ENCODE measurements at places on chromosomes 16 and 17. TPM values are rescaled to one million over a fixed set of nuclear protein-coding genes. Genes with fewer than 3 reads are reported as not detected.

The PRAC2 gene
- total RNA-seq: not detected

DNA sequence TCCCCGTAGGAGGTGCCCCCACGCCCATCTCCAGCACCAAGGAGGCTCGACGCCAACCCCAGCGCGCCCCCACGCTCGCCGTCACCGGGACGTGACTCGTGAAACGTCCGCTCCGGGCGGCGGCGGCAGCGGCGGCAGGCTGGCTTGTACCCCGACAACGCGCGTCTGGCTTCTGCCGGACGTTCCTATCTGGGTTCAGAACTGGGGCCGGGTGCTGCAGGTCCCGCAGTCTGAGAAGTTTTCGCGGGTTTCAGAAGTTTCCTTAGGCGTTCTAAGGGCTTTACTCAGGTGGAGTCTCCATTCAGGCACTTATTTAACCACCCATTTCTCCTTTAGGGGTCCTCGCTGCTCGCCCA is 672 bp upstream of the ALKBH5 start:
- DNase-seq: no peak

DNA sequence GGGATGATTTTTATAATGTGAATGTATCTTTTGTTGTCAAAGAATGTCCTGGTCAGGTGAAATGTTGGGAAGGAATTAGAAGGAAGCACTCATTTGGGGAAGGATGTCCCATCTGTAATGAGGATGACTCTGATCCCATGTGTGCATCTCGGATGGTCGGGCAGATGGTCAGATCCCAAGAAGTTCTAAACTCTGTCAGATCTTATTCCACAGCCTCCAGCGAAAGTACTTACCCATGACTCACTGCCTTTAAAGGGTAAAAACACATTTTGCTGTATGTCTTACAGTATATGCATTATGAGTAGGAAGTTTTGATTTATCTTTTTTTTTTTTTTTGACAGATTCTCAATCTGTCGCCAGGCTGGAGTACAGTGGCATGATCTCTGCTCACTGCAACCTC is 548 bp upstream of the KRTAP4-11 start:
- DNase-seq: no peak

- peak; percentile 74 for DNase-seq
Observed at GRCh38 chr17:2749058-2749783, at the start of gene CCDC92B. Gene CCDC92B (minus strand): TSS chr17:2749652. CDS start chr17:2735145, 14,507 bp downstream.

- DNase-seq: peak; percentile 26
Observed at GRCh38 chr16:27383556-27384243, 18.3 kb upstream of the IL21R start.

- peak; percentile 31 for DNase-seq
Observed at GRCh38 chr17:27453471-27453870, 2.8 kb upstream of the KSR1 start.

The CA10 gene
- total RNA-seq: 0.22 TPM

The ZNF624 gene
- total RNA-seq: 7.1 TPM

The APOBR gene
- total RNA-seq: not detected

GRCh38 chr17:11565591-11565990 is 32.7 kb upstream of the DNAH9 start:
- DNase-seq: no peak

GRCh38 chr17:69478916-69479315 is 64.4 kb downstream of the MAP2K6 start:
- peak; percentile 24 for DNase-seq

GRCh38 chr17:28675980-28676379 is 14.0 kb downstream of the SUPT6H start:
- DNase-seq: peak; percentile 68

GRCh38 chr16:27759967-27760788 is 210.2 kb downstream of the KATNIP start:
- no peak for DNase-seq

DNA sequence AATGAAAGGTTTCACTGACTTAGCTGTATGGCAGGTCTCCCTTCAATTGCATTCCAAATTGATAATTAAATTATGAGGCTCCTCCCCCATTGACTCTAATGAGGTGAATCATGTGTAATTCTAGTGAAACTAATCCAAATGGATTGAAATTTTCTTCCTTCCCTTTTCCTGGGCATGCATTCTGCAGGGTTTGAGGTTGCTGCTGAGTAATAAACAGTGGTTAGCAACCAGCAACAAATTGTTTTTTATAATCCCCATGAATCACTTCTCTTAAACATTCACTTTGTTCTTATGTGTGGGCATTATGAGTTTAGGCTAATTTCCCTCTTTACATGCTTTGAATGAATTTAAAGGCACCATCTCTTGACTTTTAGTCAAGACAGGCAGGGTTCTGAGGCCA is 43.4 kb downstream of the MYOCD start:
- DNase-seq: no peak

The RHBDL1 gene
- 5.1 TPM for total RNA-seq

DNA sequence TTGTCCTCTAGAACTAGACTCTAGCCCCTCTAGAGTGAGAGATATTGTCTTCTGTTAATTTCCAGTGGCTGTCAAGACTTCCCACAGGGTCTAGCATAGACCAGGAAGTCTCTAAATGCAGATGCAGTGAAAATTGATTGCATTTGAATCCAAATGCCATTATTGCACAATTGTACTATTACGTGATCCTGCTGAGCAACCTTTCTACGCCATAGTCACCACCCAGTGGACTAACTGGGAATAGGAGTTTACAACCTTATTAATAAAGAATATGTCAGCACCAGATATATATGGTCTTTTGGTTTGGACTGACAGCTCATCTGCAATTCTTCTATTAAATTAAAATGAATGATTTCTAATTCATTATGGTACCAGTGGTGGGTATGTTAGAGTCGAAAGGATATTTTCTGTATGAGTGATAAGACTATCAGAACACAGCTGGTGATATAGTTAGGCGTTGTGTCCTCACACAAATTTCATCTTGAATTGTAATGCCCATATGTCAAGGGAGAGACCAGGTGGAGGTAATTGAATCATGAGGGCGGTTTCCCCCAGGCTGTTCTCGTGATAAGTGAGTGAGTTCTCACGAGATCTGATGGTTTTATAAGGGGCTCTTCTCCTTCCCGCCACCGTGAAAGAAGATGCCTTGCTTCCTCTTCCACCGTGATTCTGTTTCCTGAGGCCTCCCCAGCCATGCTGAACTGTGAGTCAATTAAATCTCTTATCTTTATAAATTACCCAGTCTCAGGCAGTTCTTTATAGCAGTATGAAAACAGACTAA is 138.9 kb upstream of the CA10 start:
- no peak for DNase-seq

DNA sequence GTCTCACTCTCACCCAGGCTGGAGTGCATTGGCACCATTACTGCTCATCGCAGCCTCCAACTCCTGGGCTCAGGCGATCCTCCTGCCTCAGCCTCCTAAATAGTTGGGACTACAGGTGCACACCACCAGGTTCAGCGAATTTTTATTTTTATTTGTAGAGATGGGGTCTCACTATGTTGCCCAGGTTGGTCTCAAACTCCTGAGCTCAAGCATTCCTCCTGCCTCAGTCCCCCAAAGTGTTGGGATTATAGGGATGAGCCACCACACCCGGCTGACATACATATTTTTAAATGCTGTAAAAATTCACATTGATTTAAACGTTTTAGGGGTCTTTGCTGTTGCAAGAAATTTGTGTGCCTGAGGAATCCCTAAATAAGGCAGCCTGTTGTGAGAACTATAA is 24.8 kb upstream of the SEC14L1 start:
- no peak for DNase-seq

DNA sequence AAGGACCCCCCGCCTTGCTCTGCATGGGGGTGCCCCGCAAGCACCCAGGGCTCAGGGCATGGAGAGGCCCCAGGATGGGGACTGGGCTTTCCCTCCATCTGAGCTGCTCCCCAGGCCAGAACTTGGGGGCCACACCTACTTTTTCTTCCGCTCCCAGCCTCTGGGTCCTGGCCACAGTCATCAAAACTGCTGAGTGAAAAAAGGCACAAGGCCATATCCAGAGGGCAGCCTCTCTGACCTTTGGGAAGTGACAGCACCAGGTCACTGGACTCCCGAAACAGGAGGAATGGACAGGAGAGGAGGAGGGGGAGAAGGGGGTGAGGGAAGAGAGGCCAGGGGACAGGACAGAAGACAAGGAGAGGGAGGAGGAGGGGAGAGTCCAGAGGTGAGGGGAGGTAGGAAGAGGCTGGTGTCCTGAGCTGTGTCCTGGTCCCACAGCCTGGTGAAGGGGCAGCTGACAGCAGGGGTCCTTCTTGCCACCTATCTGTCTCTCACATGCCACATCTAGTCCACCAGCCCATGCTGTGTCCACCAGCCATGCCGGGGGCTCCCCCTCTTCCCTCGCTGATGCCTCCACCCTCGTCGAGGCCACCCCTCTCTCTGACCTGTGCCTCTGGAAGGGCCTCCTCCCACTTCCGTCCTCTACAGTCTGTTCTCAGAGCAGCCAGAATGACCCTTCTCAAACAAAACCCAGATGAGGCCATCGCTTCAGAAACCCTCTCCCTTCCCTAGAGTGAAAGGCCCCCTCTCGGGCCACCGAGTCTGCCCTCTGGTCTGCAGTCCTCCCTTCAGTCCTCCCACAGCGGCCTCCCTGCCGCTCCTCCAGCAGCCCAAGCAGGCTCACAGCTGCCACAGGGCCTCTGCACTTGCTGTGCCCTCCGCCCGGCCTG is 73.9 kb upstream of the TOB1 start:
- DNase-seq: no peak

DNA sequence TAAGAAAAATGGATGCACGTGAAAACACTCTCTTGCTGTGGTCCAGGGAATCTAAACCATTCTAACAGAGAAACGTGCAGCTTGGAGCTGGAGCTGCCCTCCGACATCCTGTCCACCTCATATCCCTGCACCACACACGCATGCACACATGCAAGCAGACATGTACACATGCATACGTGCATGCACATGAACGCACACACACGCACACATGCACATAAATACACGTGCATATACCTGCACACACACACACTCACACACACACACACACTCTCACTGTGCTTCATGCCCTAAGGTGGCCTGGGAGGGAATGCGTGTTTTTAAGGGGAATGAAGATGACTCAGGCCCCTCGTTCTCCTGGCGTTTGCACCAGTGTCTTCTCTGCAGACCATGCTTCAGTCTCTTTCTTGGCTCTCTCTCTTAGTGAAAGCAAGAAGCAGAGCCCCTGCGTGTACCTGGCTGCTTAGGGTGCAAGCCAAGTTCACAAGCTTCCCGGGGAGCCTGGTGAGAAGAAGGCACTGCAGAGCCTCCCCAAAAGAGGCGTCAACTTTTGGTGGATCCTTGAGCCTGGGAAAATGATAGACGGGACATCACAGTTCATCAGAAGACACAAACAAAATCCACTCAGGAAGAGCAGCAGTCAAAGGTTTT is 72.8 kb downstream of the GOSR1 start:
- peak; percentile 43 for DNase-seq

The GPRC5C gene
- total RNA-seq: 80.8 TPM

The KRT15 gene
- 0.88 TPM for total RNA-seq

DNA sequence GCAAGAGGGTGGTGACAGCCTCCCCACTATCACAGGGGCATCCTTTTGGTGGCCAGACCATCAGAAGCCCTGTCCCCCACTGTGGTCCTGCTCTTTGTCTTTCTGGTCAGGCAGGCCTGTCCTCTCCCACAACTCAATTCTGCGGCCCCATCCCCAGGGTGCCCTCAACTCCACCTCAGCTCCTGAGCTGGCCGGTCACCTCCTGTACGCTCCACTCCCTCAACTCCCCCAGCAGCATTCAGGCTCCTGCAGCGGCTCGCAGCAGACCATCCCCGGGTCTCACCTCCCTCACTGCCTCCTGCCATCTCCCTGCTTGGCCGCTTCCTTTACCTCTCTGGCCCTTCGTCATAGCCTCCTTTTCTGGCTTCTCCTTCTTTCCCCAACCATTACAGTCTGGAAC is 43.4 kb upstream of the MTSS2 start:
- DNase-seq: no peak

The HOXB7 gene
- total RNA-seq: not detected

- no peak for DNase-seq
Observed at GRCh38 chr17:28385037-28385400, 13.5 kb downstream of the SARM1 start.

GRCh38 chr16:67966549-67967182 is 1.8 kb downstream of the SLC12A4 start:
- DNase-seq: peak; percentile 84

DNA sequence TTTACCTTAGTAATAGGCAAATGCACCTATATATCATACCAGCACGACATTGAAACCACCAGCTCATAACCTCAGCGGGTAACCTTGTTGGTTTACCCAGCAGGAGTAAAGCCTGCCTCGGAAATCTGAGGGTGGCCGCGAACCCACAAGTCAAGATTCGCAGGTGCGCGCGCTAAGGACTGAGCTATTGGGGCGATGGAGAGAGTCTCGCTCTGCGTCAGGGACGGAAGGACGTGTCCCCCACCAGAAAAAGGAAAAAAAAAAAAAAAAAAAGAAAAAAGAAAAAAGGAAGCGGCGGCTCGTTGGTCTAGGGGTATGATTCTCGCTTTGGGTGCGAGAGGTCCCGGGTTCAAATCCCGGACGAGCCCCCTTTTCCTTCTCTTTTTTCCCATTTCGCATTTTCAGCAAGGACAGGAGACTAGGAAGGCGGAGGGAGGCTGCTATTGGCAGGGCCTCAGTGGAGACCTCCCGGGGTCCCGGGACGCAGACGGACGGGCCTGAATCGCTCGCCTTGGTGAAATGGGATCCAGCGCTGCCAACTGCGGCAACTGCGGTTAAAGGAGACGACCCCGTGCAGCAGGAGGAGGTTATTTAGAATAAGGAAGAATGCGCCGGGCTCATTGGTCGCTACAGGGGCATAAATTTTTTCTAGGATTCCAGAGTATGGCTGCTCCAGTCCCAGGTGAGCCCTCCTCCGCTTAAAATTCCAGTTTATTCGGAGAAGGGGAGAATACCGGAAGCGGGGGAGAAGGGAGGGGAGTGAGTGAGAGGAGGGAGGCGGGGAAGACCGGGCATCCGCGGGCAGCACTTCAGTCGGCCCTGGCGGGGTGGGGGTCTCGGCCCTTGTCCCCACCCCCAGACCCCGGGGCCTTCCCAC is at the start of gene OR1F1:
Gene OR1F1, plus strand, starts transcription at position 407 of the 877 bp plus-strand sequence.
- DNase-seq: peak; percentile 88

The FOXN1 gene
- total RNA-seq: not detected

GRCh38 chr17:31328160-31328535 is 6.7 kb upstream of the EVI2A start:
- DNase-seq: no peak

- DNase-seq: no peak
Observed at GRCh38 chr17:38893607-38894006, 23.7 kb downstream of the LASP1 start.

DNA sequence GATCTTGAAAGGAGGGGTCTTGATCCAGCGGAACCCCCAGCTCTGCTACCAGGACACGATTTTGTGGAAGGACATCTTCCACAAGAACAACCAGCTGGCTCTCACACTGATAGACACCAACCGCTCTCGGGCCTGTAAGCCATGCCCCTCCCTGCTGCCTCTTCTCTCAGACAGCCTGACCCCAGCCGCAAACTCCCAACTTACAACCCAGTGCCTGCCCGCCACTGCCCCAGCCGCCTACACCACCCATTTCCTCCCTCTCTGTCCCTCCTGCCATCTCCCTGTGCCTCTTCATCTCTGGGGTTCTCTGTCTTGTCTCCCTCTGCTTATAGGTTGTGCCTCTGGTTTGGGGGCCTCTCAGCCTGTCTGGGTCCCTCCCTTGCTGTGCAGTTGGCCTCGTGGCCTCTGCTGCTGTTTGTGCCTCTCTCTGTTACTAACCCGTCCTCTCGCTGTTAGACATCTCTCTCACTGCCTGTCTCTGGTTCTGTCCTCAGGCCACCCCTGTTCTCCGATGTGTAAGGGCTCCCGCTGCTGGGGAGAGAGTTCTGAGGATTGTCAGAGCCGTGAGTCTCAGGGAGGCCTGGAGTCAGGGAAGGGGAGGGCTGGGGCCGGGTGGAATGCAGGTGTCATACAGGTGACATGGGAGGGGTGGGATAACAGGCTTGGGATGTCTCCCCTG is 9.6 kb downstream of the ERBB2 start:
- DNase-seq: no peak
